ENCODE measurements at places on chromosomes 16 and 17.

DNA sequence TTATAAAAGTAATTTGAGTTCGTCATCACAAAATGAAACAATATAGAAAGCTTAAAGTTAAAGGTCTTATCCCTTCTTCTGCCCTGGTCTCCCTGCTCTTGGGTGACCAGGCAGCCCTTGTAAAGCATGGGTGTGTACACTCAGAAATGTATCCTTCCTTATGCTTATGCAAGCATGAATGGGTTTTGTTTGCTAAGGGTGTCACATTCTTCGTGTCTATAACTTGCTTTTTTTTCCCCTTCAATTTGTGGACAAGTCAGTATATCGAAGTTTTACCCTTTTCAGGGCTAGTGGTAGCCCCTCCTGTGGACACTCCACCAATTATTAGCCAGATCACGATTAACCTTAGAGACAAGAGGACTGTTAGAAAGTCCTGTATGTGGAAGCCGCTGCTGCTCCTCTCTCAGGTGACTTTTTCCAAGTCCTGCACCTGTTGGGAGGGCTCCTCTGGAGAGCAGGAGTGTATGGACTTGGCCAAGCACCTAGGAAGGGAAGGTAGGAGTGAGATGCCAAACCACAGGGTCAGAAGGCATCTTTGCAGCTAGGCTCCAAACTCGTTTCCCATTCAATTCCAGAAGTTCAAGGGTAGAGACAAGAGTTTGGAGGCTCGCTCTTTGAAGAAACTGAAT is 50.9 kb downstream of the LDHD start:
- DNase-seq: no peak

- DNase-seq: no peak
Measured at GRCh38 chr16:66168777-66169176, 197.7 kb upstream of the CDH5 start.

DNA sequence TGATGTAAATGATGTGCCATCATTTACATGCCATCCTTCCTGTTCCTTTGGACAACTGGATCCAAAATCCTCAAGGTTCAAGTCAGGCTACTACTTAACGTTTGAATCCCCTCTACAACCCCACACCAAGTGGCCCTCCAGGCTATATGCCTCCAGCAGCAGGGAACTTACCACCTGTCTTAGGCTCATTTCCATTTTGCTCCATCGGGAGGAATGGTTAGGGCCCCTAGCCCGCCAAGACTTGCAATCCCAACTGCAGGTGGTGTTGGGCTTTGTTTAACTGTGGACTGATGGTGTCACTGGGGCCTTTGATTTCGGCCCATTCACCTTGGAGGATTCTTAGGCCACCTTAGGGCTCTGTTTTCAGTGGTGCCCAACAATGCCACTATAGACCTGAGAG is 9.7 kb downstream of the HNF1B start:
- DNase-seq: no peak

- no peak for DNase-seq
Measured at GRCh38 chr16:57413301-57413730, 8.7 kb downstream of the CCL17 start.

DNA sequence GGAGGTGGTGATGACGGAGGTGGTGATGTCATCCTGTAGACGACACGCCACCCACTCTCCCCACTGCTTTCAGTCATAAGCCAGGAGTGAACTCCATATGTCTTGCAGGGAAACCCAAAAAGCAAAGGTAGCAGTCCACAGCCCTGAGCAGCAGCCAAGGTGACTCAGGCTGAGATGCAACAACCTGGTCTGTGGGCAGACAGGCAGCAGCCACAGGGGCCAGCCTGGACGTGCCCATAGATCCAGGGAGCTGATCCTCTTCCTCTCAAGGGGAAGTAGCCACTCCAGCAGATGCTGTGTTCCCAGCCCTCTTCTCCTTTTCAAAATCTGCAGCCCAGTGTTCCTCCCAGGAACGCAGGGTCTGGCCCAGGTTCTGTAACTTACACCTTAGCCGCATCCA is 17.3 kb upstream of the CIITA start:
- no peak for DNase-seq

- no peak for DNase-seq
Measured at GRCh38 chr16:50684823-50685461, 3.8 kb upstream of the SNX20 start.

GRCh38 chr17:64920419-64921172 is 1.3 kb upstream of the LRRC37A3 start:
- no peak for DNase-seq

GRCh38 chr17:40533896-40534295 is 31.4 kb downstream of the CCR7 start:
- no peak for DNase-seq

GRCh38 chr16:7400117-7400890 is 67.7 kb downstream of the RBFOX1 start:
- DNase-seq: no peak

DNA sequence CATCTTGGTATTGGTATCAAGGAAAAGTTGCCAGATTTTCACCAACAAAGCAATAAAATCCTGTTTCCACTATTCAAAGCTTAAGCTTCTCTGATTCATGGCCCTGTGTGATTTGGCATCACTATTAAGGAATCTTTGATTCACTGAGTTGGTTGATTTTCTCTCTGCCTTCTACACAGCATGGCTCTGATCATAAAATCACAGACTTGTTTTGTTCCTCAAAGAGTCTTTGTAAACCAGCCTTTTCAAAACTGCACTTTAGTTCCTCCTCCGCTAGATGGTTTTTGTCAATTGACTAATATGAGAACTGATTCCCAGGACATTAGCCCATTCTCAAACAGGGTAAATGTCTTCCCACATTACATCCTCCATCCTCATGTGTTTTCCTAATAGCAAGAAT is 197.6 kb downstream of the DNAH9 start:
- DNase-seq: no peak

GRCh38 chr17:32976605-32977004 is 15.0 kb upstream of the SPACA3 start:
- no peak for DNase-seq

DNA sequence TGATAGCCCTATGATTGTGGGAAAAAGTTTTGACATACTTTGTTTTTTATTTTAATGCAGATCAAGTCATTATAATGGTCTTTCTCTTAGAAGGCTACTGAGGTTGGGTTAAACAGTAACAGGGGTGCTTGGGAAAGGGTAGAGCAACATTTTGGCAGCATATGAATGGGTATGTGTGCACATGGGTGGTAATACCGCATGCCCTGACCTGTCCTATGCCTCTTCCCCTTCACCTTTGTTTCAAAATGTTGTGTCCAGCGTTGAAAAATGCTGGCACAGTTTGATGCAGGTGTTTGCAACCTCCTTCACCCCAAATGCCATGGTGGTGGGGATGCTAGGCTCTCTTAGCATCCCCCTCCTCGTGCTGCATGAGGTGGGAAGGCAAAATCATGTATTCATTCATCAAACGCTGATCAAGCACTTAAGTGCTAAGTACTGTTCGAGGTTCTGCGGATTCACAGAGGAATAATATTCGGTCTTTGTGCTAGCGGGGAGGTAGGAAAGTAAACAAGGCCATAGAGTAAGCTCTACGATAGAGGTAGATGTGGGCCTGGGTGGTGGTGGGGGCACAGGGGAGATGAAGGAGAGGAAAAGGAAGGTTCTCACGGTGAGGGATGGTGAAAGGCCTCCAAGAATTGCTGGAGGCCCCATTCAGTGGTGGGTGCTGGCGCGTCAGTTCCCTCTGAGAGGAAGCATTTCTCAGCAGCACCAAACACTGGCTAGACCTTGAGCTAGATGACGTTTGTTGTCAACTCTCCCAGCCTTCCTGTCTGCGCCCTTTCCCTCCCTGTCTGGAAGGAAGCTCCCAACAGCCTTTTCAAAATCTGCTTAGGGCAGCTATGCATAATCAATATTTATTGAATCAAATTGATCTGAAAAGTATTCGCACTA is 13.3 kb upstream of the MARCHF10 start:
- DNase-seq: no peak

DNA sequence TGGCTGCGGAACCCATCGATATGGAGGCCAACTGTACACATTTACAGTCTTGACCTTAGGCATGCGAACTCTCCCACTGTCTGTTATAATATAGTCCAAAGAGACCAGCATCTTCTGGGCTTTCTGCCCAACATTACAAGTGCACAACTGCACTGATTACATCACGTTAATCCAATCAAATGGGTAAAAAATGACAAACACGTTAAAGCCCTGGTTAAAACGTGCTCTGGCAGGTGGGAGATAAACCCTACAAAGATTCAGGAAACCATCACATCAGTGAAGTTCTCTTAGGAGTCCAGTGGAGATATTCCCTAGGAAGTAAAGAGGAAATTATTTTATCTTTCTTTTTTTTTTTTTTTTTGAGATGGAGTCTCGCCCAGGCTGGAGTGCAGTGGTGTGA is 23.7 kb upstream of the XYLT2 start:
- DNase-seq: no peak

DNA sequence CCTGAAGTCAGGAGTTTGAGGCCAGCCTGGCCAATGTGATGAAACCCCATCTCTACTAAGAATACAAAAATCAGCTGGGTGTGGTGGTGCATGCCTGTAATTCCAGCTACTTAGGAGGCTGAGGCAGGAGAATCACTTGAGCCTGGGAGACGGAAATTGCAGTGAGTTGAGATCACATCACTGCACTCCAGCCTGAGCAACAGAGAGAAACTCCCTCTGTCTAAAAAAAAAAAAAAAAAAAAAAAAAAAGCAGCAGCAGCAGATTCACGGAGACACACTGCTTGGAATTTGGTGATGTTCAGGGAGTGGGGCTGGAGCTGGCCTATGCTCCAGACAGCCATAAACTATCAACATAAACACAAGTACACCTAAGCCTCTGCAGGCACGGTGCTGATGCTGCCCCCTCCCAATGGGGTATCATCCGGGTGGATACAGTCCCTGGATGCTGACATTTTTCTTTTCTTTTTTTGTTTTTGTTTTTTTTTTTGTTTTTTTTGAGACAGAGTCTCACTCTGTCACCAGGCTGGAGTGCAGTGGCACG is 39.6 kb upstream of the RHOT1 start:
- DNase-seq: no peak

GRCh38 chr17:60049936-60050335 is 28.8 kb downstream of the HEATR6 start:
- DNase-seq: no peak

DNA sequence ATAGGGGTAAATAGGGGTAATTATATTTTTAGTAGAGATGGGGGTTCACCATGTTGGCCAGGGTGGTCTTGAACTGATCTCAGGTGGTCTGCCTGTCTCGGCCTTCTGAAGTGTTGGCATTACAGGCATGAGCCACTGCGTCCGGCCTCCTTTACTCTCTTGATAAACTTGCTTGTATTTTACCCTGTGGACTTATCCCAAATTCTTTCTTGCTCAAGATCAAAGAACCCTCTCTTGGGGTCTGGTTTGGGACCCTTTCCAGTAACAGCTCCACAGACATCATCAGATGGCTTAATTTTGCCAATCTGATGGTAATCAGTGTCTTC is 5.6 kb upstream of the C1QTNF1 start:
- DNase-seq: no peak

Measured in COR-L47 (cell line).